ENCODE measurements at places on chromosomes 13 and 19.

DNA sequence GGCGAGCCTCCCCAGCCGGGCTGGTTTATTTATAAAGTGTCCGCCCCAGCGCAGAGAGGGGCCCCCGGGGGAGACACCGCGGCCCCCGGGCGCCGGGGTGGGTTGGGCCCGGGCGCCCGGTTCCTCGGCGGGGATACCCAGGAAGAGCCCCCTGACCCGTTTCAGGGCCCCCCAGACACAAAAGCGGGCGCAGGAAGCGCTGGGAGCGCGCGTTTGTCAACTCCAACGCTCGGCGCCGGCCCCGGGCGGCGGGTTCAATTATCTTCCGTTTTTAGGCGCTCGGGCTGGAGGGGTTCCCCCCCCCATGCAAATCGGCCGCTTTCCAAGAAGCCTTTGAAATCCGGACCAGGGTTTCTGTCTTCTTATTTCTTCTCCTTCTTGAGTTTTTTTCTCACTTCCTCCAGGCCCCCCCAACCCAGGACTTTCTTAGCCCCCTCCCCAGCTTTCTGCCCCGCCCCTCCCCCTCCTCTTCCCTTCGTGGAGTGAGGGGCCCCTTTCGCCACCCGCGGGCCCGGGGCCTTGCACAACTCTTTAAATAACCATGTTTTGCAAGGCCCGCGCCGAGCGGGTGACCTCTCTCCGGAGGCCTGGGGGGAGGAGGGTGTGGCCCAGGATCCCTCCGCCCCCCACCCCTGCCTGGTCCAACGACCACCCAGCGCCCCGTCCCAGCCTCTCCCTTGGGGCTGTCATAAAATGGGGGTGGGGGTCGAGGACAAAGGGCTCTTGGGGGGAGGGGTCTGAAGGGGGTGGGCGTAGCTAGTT lies 935 bp downstream of the ARID3A start:
- no peaks in the 10 kb centered on the region for H3K27me3 ChIP-seq
- H3K27ac ChIP-seq: peak overlapping the region; percentile 78
- DNase-seq: no peak
- peaks cover 47% of the 10 kb centered on the region for H3K4me1 ChIP-seq
- H3K4me3 ChIP-seq: peak overlapping the region; percentile 94

GRCh38 chr13:101309014-101309619 lies 107.2 kb downstream of the NALCN start:
- H3K27me3 ChIP-seq: no peaks in the 10 kb centered on the region
- H3K36me3 ChIP-seq: no peaks in the 10 kb centered on the region
- no peak for DNase-seq
- no peak overlapping the region for H3K4me3 ChIP-seq
- H3K4me1 ChIP-seq: no peaks in the 10 kb centered on the region

DNA sequence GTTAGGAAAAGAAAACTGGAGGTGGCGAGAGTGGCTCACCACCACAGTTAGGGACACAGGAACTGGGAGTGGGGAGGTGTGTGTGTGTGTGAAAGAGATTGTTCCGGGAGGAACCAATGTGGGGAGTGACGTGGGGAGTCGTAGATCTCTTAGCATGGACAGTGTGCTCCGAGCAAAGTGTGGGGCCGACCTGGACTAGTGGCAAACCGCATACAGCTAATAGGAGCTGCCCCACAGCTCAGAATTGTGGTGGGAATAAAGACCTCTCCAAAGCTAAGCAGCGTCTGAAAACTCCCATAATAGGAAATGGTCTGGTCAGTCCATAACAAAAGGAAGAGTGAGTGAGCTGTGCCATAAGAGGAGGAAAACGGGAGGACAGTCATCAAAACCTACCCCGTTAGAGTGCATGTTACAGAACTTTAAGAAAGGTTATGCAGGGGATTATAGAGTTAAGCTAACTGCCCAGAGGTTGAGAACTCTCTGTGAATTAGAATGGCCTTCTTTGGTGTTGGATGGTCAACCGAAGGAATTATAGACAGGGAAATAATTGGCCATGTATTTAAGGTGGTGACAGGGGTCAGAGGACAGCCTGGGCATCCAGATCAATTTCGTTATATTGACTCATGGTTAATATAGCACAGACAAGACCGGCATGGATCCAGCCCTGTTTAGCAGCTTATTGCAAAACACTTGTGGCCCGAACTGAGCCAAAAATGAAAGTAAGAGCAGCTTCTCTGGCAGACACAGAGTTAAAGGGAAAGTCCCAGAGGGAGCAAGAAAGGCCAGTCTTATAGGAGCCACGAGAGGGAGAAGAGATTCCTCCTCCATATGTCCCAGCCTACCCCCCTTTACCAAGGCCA lies 8.9 kb upstream of the SLC15A1 start:
- H3K4me3 ChIP-seq: no peak overlapping the region
- H3K27me3 ChIP-seq: no peaks in the 10 kb centered on the region
- H3K4me1 ChIP-seq: peaks cover 4% of the 10 kb centered on the region
- H3K27ac ChIP-seq: no peak overlapping the region
- no peaks in the 10 kb centered on the region for H3K36me3 ChIP-seq
- peak; percentile 50 for DNase-seq

DNA sequence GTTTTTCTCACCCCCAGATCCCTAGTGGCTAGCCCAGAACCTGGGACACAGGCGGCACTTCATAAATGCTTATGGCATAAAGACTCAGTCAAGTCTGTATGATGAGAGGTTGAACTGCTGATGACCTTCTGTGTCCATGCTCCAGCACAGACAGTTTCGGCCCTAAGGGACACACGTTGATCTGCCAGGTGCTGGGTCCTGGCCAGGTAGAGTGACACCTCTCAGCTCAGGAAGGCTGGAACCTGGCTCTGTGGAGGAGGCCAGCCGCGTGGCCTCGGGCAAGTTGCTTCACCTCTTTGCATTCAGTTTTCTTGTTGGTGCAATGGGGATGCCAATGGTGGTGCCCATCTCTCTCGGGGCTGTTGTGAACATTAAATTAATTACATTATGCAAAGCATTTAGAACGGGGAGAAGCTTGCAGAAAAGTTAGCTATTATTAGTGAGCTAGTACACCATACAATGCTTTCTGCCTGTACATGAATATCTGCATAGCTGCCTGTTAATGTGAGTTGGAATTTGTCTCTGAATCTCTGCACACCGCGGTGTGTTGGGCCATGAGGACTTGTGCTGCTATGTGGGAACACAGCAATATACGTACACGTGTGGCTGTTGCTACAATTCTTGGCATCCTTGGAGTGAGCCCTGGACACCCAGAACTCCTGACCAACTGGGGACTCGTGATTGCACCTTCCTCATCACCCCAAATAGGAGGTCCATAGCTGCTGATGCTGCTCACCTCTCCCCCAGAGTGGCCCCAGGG lies 8.4 kb downstream of the GADD45B start:
- peaks cover 22% of the 10 kb centered on the region for H3K4me1 ChIP-seq
- H3K27ac ChIP-seq: no peak overlapping the region
- no peak overlapping the region for H3K4me3 ChIP-seq

DNA sequence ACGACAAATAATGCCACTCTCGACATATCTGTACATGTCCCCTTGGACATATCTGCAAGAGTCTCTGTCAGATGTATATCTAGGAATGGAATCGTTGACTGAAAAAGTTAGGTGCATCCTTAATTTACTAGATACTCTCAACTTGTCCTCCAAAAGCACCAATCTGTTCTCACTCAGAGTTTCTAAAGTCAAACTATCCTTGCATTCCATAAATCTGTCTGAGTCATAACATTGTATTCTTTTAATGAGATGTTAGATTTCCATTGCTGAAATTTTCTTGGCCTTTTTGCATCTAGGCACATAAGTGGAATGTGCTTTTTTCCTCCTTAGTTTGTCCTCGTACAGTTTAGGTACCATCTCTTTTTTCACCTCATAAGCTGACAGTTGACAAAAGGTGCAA lies 139.8 kb downstream of the PTPRS start:
- no peaks in the 10 kb centered on the region for H3K36me3 ChIP-seq
- H3K27ac ChIP-seq: no peak overlapping the region
- no peaks in the 10 kb centered on the region for H3K4me1 ChIP-seq
- DNase-seq: no peak

GRCh38 chr19:44824761-44825160 lies 15.9 kb downstream of the BCAM start:
- no peak overlapping the region for H3K27ac ChIP-seq
- no peak overlapping the region for H3K4me3 ChIP-seq
- H3K36me3 ChIP-seq: no peaks in the 10 kb centered on the region

GRCh38 chr13:24452044-24452443 lies 60.5 kb downstream of the PARP4 start:
- no peaks in the 10 kb centered on the region for H3K27me3 ChIP-seq
- no peaks in the 10 kb centered on the region for H3K36me3 ChIP-seq
- DNase-seq: no peak
- H3K4me1 ChIP-seq: no peaks in the 10 kb centered on the region

DNA sequence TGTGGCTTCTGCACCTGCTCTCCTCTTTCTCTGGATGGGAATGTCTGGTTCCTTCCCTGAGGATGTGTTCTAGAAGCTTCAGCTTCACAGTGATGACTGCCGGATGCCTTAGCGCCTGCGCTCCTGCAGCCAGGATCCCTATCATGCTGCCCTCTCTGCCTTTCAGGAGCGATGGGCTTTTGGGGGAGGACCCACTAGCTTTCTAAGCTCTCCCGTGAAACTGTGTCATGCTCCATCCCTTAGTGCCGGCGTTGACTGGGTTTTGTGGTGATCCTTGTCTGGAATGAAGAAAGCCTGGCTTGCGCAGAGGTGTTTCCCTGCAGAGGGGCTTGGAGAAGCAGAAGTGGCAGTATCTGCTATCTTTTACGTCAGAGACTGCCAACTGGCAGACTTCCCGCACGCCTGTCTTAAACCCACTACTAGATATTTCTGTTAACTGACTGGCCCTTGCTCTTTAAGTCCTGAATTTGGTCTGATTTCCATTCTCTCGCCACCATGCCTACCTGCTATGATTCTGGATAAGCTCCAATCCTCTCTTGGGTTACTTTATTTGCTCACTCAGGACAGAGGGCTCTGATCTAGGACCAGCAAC lies 3.8 kb upstream of the KMT2B start:
- H3K27ac ChIP-seq: no peak overlapping the region
- H3K36me3 ChIP-seq: no peaks in the 10 kb centered on the region
- H3K4me3 ChIP-seq: no peak overlapping the region
- DNase-seq: no peak
- H3K4me1 ChIP-seq: peaks cover 11% of the 10 kb centered on the region

- H3K4me3 ChIP-seq: no peak overlapping the region
- no peaks in the 10 kb centered on the region for H3K27me3 ChIP-seq
- peaks cover 9% of the 10 kb centered on the region for H3K4me1 ChIP-seq
- DNase-seq: peak; percentile 75
Observed at GRCh38 chr13:51674276-51674675, 90.0 kb downstream of the WDFY2 start.

DNA sequence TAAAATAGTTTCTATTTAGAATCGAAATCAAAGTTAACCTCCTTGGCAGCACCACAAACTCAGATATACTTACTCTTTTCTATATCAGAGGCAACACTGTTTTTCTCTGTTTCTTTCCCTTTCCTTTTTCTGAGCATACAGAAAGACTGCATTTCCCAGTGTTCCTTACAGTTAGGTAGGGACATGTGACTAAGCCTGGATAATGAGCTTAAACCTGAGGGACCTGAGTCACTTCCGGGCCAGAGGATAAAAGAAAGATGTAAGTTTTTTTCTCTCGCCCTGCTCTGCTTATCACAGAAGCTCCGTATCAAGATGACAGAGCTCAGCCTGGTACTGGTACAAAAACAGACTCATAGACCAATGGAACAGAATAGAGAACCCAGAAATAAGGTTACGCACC lies 531.9 kb downstream of the KLF12 start:
- no peak overlapping the region for H3K4me3 ChIP-seq
- H3K36me3 ChIP-seq: no peaks in the 10 kb centered on the region
- DNase-seq: no peak
- no peak overlapping the region for H3K27ac ChIP-seq
- no peaks in the 10 kb centered on the region for H3K27me3 ChIP-seq

DNA sequence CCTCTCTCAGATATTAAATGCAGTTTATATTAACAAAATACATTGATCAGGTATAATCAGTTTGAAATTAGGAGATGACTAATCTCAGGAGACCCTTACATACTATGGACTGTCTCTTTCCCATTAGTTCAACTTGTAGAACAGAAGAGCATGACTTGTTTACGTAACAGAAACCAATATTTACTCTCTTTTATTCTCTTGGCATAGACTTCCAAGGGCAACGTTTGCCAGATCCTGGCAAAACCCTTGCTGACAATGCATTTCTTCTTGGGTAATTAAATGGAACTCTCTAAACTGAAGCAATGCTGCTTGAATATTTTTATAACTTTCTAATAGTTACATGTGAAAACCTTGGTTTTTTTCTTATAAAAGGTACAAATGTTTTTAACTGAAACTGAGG lies 68.3 kb upstream of the MYO16 start:
- no peak overlapping the region for H3K27ac ChIP-seq
- no peak overlapping the region for H3K4me3 ChIP-seq
- H3K4me1 ChIP-seq: no peaks in the 10 kb centered on the region

DNA sequence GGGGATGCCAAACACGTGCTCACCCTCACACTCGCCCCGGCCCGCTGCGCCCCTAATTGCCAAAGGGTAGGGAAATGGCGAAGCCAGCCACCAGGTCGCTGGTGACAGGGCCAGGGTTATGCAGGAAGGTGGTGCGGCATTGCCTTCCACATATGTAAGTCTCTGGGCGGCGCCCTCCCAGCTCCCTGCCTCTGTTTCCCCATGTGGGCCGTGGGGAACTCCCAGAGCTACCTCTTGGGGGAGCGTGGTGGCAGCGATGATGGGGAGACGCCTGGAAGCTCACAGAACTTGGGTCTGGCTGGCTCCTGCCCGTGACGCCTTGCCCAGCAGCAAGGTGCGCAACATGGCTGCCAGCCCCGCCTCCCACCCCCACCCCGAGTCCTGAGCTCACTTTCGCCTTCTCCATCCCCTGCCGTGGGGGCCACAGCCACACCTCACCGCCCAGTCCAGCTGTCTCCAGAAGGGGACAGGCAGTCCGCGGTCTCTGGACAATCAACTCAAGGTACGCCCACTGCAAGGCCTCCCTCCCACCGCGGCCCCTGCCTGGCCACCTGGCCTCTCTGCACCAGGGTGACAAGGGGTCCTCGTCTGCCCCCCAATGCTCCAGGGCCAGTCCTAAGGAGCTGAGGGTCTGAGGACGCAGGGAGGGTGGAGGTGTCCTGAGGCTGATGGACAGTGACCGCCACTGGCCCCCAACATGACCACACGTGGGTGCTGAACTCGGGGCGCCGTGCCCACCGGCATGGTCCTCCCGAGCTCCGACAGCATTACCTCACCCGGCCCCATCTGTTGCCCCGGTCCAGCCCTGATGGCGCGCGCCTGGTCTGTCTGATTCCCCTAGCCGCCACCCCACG lies 6.6 kb downstream of the C19orf25 start:
- no peaks in the 10 kb centered on the region for H3K36me3 ChIP-seq
- H3K4me1 ChIP-seq: peaks cover 58% of the 10 kb centered on the region
- peaks cover 58% of the 10 kb centered on the region for H3K27me3 ChIP-seq
- no peak overlapping the region for H3K27ac ChIP-seq
- no peak for DNase-seq

Measured in left lung (tissue), 14 donors.